ENCODE measurements at places on chromosomes 11 and 22.

GRCh38 chr11:83970061-83970671 is 684.0 kb upstream of the CCDC90B start:
- DNase-seq: no peak

GRCh38 chr22:47162865-47163264 is 400.4 kb downstream of the TBC1D22A start:
- DNase-seq: no peak

DNA sequence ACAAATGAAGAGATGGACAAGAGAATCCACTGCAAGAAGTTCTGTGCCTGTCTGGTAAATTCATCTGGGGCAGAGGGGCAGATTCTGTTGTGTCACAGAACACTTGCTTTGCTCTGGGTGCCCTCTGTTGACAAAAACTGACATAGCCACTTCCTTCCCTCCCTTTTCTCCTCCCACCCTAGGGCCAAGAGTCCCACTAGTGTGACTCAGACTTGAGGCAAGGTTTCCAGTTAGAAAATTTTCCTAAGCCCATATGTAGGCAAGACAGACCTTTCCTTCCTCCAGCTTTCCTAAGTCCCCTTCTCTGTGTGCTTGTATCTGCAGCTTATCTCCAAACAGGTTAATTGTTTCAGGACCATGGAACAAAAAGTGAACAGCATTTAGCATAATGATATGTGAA is 106.8 kb downstream of the RBFOX2 start:
- DNase-seq: peak; percentile 12

DNA sequence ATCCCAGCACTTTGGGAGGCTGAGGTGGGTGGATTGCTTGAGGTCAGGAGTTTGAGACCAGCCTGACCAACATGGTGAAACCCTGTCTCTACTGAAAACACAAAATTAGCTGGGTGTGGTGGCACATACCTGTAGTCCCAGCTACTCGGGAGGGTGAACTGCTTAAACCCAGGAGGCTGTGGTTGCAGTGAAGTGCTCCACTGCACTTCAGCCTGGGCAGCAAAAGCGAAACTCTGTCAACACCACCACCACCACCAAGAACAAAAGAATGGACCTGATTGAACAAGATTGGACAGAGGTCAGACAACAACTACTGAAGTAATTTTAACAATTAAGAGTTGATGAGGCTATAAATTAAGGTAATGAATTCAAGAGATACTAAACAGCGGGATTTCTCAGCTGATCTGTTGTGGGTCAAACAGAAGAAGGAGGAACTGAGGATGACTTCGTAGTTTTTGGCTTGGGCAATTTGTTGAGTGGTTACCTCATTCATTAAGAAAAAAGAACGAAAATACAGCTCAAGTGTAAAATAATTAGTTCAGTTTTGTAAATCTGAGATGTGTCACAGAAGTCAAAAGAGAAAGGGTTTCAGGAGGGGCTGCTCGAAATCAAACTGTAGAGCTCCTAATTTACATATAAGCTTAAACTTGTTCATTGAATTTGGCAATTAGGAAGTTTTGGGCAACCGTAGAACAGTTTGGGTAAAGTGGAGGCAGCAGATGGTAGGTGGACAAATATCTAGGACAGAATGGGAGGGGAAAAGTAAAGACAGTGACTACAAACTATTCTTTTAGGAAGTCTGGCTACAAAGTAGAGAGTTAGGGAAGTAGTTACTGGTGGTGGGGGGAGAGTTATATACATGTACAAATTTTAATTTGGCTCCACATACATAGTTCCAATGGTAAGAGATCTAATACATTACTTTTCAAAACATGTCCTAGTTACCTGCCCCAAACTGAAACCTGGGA is 4.5 kb downstream of the IL18 start:
- DNase-seq: no peak

- no peak for DNase-seq
These were observed 43.7 kb upstream of the TOP3B start for GRCh38 chr22:22026157-22026831.

DNA sequence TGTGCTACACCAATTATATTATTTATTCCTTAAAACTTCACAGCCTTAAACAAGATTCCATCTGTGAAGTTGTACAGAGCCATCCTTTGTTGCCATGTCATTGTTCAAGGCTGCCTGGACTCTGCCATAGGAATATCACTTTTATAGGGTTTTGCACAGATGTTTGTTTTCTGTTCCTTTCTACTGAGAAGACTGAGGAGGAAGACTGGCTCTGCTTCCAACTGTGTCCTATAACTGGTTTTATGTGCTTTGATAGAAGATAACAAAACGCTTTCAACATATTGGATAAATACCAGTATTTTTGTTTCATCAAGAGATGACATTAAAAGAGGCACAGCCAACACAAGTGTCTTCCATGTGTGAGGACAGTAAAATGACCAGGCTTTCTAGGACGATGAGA is 120.6 kb downstream of the CD44 start:
- DNase-seq: no peak

DNA sequence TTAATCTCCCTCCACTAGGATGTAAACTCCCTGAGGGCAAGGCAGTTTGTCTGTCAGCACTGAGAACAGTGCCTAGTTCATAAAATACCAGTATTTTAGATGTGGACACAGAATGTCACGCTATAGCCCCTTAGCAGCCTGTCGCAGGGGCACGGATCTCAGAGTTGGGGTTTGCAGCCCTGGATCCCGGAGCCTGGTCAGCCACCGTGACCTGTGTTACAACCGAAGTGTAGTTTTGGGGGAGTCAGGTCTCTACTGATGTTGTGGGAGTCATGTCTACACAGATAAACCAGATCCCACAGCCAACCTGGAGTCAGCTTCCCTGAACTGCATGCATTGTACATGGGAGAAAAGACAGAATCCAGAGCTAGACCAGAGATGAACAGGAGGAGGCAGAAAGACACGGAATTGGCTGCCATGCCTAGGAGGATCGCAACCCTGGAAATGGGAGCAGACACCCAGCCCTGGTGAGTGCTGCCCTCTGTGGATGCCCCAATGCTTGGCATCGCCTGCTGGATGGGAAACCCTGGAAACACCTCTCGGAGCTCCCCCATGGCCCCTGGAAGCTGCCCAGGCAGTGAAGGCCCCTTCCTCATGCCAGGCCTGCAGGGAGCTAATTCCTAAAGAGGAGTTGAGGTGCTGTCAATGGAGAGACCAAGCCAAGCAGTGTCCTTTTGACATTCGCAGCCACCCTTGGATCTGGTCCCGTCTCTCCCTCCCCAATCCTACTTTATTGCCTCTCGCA is 851.3 kb downstream of the TBC1D22A start:
- no peak for DNase-seq

- no peak for DNase-seq
These were observed 722 bp upstream of the GUCY1A2 start for GRCh38 chr11:107018902-107019493.

DNA sequence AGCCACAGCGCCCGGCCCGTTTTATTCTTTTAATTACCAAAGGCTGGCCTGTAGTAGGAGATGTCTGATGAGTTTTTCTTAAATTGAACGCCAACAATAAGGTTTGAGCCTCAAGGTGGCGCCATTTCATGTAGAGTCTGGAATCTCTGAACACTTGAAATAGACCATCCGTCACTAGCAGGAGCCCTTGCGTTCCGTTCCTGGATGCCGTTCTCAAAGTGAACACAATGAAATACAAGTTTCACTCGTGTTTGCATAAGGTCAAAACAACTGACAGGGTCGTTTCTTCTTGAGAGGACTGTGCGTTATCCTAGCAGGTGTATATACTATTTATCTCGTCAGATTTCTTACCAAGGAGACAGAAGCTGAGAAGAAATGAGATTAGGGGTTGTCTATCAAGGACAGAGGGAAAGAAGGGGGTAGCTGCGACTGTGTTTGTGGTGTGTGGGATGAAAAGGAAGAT is 18.7 kb upstream of the SCGB1D1 start:
- peak; percentile 53 for DNase-seq

DNA sequence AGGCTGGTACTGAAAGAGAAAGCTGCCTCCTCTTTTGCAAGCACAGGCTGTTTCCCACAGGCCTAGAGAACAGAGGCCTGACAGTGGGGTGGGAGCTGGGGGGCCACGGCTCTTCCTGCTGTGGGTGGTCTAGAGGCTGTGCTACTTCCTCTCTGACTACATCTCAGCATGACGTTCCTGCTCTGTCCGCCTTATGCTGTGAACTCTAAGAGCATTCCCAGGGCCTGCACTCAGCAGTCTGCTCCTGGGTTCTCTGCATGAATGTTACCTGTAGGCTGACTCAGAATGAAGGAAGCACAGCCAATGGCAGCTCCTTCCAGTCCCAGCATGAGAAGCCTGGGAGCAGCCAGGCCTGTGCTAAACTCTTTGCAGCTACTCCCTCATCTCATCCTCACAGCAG is 534.3 kb downstream of the NTM start:
- no peak for DNase-seq

DNA sequence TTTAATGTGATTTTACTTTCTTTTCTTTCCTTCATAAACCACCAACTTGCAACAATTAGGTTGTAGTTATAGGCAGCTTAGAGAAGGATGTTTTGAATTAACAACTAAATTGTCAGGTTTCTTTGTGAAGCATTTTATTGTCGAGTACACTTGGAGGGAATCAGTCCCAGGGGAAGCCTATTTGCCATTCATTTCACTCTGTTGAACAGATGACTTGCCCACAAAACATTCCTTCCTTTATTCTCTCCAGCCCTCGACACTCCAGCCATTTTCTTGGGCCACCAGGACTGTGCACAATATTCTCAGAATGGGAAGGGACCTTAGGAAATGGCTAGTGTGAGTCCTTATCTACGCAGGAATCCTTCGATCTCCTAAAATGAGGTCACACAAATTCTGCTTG is 620.6 kb downstream of the SOX6 start:
- DNase-seq: no peak

DNA sequence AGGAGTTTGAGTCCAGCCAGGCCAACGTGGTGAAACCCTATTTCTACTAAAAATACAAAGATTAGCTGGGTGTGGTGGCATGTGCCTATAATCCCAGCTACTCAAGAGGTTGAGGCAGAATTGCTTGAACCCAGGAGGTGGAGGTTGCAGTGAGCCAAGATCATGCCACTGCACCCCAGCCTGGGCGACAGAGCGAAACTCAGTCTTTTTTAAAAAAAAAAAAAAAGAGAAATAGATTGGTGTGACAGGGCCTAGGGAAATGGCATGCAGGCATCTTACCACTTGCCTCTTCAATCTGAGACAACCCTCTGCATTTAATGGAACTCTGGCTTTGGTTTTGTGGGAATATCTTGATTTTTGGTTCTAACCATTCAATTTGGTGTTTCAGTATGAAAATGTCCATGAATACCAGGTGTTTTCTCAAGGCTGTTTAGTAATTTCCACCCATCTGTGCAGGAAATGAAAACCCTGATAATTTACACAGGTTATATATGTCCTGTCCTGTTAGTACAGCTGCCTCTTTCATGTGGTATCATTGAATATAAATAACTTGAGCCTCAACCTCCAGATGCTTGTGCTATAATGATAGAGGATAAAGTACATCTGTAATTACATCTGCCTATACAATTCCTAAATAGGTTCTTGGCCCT is 8.4 kb downstream of the XBP1 start:
- DNase-seq: no peak

- no peak for DNase-seq
These were observed 94.3 kb upstream of the ARHGAP42 start for GRCh38 chr11:100592619-100593260.

DNA sequence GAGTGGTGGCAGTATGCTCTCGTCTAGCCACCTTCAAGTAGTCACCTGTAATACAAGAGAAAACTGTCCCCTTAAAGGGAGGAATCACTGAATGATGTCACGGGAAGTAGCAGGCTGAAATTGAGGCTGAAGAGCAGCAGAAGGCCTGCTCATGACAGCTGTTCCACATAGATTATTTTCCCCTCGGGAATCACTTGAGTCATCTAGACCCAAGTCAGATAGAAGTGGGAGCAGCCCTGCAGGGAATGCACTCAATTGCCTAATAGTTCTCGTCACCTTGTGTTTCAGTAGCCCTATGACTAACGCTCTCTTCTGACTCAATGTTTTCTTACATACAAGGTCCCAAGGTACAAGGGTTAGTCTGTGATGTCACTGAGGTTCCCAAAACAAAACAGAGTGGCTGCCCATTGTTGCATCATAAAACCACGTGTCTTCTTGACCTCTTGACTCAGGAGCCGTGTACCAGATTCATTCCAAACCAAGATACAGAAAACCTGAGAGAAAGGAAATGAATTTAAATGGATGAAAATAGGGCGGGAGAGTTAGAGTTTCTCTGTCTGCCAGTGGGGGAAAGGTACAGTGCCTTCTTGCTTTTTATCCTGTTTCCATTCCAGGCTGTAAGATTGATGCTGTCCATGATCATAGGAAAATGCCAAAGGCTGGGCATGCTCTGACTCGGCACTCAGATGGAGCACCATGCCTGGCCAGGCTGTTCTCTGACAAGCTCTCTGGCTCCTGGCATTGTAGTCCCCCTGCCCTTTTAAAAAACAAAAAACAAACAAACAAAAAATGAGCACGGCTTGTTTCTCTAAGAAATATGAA is 21.6 kb upstream of the C11orf96 start:
- no peak for DNase-seq

GRCh38 chr11:95308512-95309035 is 77.6 kb upstream of the SESN3 start:
- DNase-seq: no peak

GRCh38 chr11:66012371-66012945 is 650 bp downstream of the CST6 start:
- no peak for DNase-seq

GRCh38 chr22:19599626-19600243 is 75.5 kb upstream of the CLDN5 start:
- no peak for DNase-seq

GRCh38 chr11:66467034-66467659 is 442 bp downstream of the PELI3 start:
- DNase-seq: peak; percentile 35

DNA sequence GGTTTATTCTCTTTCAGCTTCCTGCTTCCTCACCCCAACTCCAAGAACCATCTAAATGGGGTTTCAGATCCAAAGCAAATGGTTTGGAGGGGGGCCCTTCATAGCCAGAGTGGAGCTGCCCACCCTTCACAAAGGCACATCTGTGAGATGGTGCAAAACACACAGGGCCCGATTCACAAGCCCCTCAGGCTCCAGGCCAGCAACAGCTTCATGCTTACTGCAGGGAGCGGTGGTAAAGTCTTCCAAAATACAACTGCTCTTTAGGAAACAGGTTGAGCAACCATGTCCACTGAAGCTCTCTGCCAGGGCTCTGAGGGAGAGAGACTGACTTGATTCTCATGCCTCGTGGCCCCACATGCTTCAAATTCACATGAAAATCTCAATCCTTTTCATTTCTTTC is 213.0 kb upstream of the NARS2 start:
- no peak for DNase-seq

All from stimulated activated CD4-positive, alpha-beta T cell treated with anti-CD3 and anti-CD28 coated beads, TNF-alpha, amount 100 ng/mL, for 24 hours (primary cell).